ENCODE measurements at places on chromosomes 3 and 15. TPM values are rescaled to one million over a fixed set of nuclear protein-coding genes. Genes with fewer than 3 reads are reported as not detected.

- no peak overlapping the region for H3K4me3 ChIP-seq
- peaks cover 95% of the 10 kb centered on the region for H3K4me1 ChIP-seq
- DNase-seq = peak; percentile 75
- H3K27me3 ChIP-seq = no peaks in the 10 kb centered on the region
Measured at GRCh38 chr15:67146875-67147381, 81.5 kb downstream of the SMAD3 start.

- no peak overlapping the region for H3K27ac ChIP-seq
- H3K36me3 ChIP-seq = no peaks in the 10 kb centered on the region
- DNase-seq = no peak
- H3K4me1 ChIP-seq = no peaks in the 10 kb centered on the region
Measured at GRCh38 chr15:92492551-92493115, 99.0 kb downstream of the ST8SIA2 start.

DNA sequence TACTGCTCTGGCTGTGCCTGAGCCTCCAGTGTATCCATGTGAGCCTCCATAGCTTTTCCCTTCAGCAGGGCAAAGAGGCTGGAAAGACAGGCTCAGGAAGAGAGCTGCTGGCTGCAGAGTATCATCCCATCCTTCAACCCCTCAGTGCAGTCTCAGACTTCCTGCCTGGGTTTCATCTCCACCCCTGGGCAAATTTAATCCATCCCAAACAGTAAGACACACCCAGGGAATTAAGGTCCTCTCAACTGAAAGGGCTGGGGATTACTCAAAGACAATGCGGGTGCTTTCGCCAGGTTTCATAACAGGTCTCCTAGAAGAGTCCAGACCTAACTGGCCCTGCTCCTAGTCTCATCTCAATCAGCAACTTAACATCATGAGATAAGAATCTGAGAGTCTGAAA, 15.5 kb downstream of the SLCO2A1 start:
- H3K27me3 ChIP-seq = peaks cover 13% of the 10 kb centered on the region
- DNase-seq = no peak
- no peak overlapping the region for H3K4me3 ChIP-seq

GRCh38 chr3:110381992-110382391, 689.6 kb upstream of the NECTIN3 start:
- H3K27ac ChIP-seq = no peak overlapping the region
- no peak overlapping the region for H3K4me3 ChIP-seq
- H3K36me3 ChIP-seq = no peaks in the 10 kb centered on the region
- DNase-seq = no peak
- H3K27me3 ChIP-seq = no peaks in the 10 kb centered on the region

DNA sequence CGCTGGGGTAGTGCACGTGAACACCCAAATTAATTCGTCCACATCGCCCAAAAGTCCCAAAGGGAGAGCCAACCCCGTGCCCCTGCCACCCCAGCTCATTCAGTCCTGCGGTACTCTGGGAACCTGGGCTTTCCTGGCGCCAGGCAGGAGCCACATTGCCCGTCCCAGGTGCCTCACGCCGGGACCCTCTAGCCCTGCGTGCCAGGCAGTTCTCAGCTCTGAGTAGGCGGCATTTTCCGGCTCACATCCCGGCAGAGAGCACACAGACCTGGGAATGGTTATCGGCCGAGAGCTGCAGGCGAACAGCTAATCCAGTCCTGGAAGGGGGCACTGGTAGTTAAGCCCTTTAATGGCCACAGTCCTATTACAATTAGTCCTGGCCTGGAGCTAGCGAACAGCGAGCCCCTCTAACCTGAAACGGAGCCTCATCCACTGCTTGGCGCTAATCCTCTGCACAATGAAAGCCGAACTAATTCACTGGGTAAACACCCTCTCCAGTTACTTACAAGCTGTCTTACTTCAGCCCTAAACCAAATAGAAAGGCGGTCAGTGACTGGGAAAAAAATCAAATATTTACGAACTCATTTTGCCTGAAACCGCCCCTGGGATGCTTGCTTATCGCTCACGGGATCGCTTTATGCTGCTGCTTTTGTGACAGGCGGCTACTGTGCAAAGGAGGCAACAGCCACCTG, 254.6 kb upstream of the SOX14 start:
- H3K4me3 ChIP-seq = no peak overlapping the region
- H3K27ac ChIP-seq = no peak overlapping the region
- H3K27me3 ChIP-seq = no peaks in the 10 kb centered on the region
- H3K4me1 ChIP-seq = no peaks in the 10 kb centered on the region
- no peak for DNase-seq
- H3K36me3 ChIP-seq = no peaks in the 10 kb centered on the region

The CDHR4 gene
- total RNA-seq = not detected

- H3K4me1 ChIP-seq = no peaks in the 10 kb centered on the region
- no peak overlapping the region for H3K27ac ChIP-seq
- no peaks in the 10 kb centered on the region for H3K27me3 ChIP-seq
- no peak for DNase-seq
Measured at GRCh38 chr3:138412821-138413551, 21.4 kb upstream of the ESYT3 start.

- no peak overlapping the region for H3K27ac ChIP-seq
- no peak overlapping the region for H3K4me3 ChIP-seq
- no peaks in the 10 kb centered on the region for H3K27me3 ChIP-seq
- no peaks in the 10 kb centered on the region for H3K4me1 ChIP-seq
- H3K36me3 ChIP-seq = no peaks in the 10 kb centered on the region
Measured at GRCh38 chr3:152656972-152657355, 178.0 kb upstream of the P2RY1 start.
